ENCODE measurements at places on chromosomes 7 and 10.

DNA sequence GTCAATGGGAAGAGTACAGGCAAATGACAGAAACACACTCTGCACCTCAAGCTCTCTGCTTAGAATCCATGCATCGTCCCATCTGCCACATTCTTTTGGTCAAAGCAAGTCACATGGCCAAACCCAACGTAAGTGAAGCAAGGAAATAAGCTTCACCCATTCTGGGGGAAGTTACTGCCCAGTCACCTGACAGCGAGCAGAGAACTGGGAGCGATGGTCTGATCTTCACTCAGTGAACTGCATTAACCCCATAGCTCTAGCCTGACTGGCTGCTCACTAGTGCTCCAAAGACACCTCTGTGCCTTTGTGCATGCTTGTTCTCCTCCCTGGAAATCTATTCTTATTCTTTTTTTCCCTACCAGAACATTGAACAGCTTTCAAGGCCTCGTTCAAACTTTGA, 89.9 kb downstream of the APBB1IP start:
- DNase-seq = no peak

DNA sequence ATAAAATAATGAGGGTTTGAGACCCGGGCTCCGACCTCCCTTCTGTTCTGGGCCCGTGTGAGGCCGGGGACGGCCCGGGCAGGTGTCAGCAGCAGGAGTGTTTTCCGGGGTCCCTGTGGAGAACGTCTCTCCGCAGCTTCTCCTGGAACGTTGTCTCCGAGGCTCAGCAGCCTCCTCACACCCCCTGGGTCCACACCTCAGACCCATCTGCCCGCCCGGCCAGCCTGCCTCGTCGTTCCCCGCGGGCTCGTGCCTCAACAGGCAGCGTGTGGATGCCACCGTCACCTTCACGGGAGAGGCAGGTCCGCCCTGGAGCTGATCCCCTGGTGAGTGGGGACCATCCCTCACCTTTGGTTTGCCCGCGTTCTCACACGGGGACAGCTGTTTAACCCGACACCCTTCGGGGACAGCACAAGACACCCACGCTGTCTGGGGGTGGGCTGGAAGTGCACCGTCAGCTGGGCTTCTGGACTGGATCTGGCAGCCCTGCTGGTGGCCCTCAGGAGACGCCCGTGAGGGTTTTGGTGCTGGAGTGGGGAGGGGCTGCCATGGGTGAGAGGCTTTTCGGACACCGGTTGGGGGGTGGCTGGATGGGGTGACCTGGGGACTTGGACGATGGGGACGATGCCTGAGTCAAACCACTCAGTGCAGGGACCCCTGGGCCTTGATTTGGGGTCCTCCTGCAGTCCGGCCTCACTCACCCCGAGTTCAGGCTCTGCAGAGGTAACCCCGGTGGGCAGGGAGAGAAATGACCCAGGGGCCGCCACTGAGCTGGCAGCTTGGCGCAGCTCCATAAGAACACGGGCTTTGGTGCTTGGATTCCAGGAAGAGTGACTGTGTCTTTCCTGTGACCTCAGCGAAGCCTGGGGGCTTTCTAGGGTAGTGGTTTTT, 131.7 kb downstream of the DNAJB6 start:
- no peak for DNase-seq

- no peak for DNase-seq
Observed at GRCh38 chr10:4076983-4077382, 292.0 kb upstream of the KLF6 start.

- DNase-seq = peak; percentile 58
Observed at GRCh38 chr7:94276027-94276426, 118.7 kb upstream of the COL1A2 start.

DNA sequence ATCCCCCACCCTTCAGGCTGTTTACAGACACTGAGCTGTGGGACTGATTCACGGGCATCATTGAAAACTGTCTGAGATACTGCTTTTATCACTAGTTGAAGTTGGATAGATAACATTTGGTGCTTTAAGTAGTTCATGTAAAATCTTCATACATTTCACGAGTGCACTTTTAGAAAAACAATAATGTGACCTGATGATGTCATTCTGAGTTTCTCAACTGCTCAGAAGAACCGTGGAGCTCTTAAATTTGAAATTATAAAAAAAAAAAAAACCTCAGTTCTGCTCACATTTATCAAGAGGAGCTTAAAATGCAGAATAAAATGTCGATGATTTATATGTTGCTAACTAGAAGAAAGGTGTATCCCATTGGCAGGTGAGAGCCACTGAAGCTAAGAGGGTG, 81.5 kb downstream of the GALNT11 start:
- DNase-seq = no peak

DNA sequence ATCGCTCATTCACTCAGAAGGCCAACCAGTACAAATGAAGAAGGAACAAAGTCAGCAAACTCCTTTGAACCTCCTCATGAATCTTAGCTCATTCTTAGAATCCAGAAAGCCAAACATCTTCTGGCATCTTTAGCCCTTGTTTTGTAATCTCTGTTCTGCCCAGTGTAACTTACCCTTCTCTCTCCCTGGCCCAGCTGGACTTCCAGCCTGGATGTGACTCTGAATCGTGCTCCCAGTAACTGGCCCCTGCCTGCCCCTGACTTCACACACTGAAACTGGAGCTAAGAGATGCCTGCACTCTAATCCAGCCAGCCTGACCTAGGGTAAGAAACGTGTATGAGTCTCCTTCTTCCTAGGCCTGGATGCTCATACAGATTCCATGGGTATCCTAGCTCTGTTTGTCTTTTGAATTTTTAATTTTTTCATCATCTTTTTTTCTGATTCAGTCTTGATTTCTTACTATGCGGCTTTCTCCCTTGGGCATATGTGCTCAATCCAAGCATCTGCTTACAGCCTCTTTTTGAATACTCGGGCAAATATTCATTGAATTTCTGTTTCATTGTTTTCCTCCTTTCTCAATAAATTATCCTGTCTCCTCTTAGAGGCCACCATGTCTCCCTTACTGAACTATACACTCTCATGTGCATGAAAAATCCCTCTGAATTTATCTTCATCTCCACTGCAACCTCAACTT, 845.6 kb upstream of the AUTS2 start:
- no peak for DNase-seq

GRCh38 chr10:110572862-110573261, 5.4 kb downstream of the SMC3 start:
- no peak for DNase-seq

GRCh38 chr7:20786779-20787659, at the start of gene SP8:
SP8 (minus strand) TSS chr7:20786886; CDS start chr7:20786798, 88 bp downstream.
- DNase-seq = no peak

DNA sequence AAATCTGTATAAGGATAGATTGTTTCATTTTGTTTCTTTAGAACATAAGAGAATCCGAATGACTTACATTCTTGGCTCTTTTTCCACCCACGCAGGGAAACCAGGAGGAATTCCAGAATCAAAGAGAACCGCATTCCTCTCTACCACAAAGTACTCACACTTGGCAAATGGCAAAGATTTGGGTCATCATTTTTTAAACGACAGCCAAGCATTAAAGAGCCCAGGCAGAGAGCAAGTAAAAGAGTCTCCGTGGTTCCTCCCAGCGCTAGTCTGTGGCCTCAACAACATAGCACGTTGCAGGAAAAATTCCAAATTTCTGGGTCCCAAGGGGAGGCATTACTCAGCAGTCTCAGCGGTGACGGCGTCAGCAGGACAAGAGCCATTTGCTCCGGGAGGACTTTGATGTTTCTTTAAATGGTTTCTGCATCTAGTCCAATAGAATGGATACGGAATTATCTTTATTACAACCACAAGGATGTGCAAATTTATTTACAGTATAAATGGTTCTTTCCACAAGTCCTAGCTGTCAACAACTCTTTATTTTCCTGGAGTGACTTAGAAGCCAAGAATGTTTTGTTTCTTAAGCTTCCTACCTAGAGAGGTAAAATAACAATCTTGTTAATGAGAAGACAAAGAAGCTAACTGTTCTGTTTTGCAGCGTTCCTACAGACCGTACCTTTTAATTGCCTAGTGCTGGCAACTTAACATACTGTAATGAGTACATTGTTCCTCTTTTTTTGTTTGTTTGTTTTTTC, 232.5 kb downstream of the SKIDA1 start:
- DNase-seq = peak; percentile 99

- DNase-seq = no peak
Observed at GRCh38 chr7:32476816-32477648, 13.1 kb downstream of the LSM5 start.

DNA sequence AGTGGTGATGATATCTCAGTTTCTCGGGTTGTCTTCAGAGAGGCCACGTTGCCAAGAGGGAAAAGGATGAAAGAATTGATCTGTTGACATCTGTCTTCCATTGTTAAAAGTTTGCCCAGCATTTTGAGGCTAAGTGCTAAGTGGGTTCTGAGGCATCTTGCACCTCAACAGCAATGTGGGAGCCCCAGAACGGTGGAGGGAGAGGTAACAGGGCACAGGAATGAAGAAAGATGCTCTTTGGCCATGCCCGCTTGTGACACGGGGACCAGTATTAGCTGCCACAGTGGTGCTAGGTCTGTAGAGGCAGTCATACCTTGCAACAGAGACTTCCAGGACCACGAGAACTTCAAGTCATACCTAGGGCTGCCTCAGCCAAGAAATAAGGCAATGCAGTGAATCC, 106.6 kb upstream of the NUPR2 start:
- no peak for DNase-seq

DNA sequence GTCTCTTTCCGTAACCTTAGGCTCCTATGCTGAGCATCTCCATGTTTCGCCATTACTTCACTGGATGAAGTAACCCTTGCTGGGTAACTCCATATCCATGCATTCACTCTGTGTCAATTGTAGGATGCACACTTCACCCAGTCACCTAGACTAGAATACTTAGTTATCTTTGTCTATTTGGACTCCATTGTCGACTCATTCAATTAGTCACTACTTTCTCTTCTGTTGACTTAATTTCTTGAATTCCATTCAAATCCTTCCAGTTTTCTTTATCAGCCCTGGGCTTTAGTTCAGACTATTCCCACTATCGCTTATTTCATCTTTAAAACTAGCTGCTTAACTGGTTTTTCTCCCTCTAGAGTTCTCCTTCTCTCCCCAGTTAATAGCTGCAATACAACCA, 111.3 kb upstream of the TNS3 start:
- peak; percentile 17 for DNase-seq

DNA sequence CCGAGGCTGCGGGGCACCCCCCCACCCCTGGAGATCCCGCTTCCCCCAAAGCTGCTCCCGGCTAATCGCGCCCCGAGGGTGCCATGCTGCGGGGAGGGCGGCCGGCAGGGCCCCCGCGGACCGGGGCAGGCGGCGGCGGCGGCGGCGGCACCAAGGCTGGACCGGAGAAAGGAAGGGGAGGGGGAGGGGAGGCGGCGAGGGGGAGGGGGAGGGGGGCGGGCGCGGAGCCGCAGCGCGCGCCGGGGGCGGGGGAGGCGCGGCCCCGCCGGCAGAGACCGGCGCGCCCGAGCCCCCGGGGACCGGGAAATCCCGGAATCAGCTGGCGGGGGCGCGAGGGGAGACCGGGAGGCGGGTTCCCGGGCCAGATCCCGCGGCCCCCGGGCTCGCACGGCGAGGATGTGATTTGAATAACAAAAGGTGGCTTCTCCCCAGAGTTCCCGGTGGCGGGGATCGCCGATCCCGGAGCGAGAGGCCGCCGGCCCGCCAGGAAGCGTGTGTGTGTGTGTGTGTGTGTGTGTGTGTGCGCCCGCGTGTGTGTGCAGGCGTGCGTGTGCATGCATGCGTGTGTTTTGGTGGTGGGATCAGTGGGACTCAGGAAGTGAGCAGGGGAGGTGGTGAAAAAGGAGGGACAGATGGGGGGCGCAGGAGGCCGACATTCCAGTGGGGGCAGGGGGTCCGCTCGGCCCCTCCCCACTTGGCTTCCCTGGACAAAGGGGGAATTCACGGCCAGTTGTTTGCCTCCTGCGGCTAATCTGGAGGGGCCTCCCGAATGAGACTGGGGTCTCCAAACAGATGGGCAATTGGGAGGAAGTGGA, 99.5 kb downstream of the HIP1 start:
- DNase-seq = peak; percentile 47

DNA sequence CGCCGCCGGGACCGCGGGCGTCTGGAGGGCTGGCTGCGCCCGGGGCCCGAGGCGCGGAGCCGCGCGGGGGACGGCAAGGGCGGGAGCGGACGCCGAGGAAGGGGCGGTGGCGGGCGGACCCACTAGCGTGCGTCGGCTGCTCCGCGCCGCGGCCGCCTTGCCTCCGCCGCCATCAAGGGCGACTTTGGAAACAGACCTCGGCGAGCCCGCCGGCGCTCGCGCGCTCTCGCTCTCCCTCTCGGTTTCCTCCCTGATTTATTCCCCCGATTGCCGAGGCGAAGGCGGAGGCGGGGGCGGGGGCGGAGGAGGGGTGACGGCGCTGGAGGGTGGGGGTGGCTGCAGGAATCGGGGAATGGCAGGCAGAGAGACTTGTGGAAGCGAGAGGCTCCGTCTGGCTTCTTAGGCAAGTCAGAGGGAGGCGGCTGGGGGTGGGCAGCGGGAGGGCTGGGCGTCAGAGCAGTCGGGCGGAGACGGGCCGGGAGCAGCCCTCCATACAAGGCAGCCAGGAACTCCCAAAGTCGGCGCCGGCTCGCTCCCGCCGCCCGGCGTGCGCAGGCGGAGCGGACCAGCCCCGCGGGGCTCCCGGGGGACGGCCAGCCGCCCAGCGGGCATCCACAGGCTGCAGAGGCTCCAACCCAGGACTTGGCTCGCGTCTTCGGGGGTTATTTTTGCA, at the start of gene CACNA2D1:
Gene CACNA2D1, minus strand, starts transcription at position 231 of the 673 bp plus-strand sequence.
- DNase-seq = peak; percentile 94

- no peak for DNase-seq
Observed at GRCh38 chr7:50346545-50347497, 42.3 kb downstream of the IKZF1 start.

DNA sequence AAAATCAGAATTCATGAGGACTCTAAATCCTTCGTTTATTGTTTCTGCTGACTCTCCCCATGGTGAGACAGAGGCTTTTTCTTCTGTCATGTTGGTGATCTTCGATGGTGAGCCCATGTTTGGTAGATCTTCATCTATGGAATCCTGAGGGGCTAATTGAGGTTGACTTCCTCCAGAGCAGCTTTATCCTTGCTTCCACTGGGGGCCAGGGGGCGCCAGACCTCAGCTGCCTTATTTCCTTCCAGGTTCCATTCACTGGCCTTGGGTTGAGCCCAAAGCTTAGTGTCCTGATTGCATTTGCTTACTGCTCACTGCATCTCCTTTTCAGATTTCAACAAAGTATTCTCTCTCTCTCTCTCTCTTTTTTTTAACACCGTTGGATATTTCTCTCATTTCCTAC, 80.7 kb downstream of the GCC1 start:
- peak; percentile 30 for DNase-seq

- no peak for DNase-seq
Observed at GRCh38 chr7:73526896-73527821, 5.1 kb upstream of the BAZ1B start.

GRCh38 chr10:132434405-132435005, 37.5 kb downstream of the PWWP2B start:
- no peak for DNase-seq

DNA sequence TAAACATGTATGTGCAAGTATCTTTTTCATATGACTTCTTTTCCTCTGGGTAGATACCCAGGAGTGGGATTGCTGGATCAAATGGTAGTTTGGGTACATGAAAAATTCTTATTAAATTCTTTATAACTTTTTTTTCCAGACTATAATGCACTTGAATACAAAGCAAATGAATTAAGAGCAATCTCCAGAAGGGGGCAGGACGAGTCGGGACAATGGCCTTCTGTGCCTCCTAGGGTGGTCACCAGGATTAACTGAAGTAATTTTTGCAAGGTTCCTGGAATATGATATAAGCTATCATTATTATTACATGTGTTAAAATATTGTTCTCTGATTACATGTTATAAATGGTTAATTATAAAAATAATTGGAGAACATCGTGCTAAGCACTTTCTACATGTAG, 127.2 kb downstream of the PPP1R17 start:
- peak; percentile 22 for DNase-seq

Data from fibroblast of pulmonary artery (primary cell).